Activated naive CD8-positive, alpha-beta T cell treated with anti-CD3 and anti-CD28 coated beads, Interleukin-2, amount 10 ng/mL, durations not matched to agents 7 days and 5 days (primary cell): ENCODE measurements at places on chromosomes 6 and 20. TPM values are rescaled to one million over a fixed set of nuclear protein-coding genes. Genes with fewer than 3 reads are reported as not detected.

ANKEF1 gene
- total RNA-seq: 7.6 TPM

DACT2 gene
- total RNA-seq: not detected

C20orf204 gene
- total RNA-seq: 9.8 TPM

GMPR gene
- total RNA-seq: 14.0 TPM

HCK gene
- total RNA-seq: 0.79 TPM

TCP11 gene
- not detected for total RNA-seq

DNA sequence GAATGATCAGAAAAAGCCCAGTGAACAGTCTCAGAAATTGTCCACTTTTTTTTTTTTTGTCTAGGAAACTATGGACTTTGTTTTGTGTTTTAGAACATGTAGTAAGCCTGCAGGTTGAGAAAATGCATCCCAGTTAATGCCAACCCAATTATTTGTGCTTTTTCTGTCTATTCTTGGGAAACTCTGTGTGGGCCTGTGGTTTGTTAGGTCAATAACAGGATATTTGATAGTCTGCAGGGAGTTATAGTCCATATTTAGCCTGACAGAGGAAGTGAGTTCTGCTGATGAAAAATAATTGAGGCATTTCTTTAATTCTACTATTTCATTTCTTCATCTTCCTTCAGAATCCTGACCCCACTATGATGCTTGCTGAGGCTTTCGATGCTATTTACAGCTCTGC lies 154.0 kb upstream of the LAMP5 start:
- no peak overlapping the region for H3K4me3 ChIP-seq
- no peak overlapping the region for H3K27ac ChIP-seq
- no peaks in the 10 kb centered on the region for H3K27me3 ChIP-seq
- no peak for DNase-seq

DNA sequence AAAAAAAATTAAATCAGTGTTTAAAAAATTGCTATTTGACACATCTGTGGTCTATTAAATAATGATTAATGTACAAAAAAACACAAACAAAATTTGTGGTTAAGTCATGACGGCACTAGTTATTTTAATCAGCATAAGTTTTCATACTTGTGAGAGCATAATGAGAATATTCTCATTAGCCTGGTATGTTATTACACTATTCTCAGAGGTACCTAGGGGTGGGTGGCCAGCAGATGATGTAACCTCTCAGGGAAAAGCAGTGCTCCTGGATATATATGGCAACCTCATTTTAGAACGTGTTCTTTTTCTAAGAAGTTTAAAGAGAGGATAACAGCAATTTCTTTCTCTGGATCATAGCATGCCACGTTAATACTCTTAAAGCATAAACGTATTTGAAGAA lies 109.2 kb downstream of the GJA1 start:
- no peaks in the 10 kb centered on the region for H3K4me1 ChIP-seq
- no peaks in the 10 kb centered on the region for H3K36me3 ChIP-seq
- no peak overlapping the region for H3K4me3 ChIP-seq

- no peak for DNase-seq
- peaks cover 7% of the 10 kb centered on the region for H3K4me1 ChIP-seq
- no peak overlapping the region for H3K4me3 ChIP-seq
- H3K27ac ChIP-seq: no peak overlapping the region
- no peaks in the 10 kb centered on the region for H3K27me3 ChIP-seq
Measured at GRCh38 chr6:154800338-154800737, 67.1 kb downstream of the SCAF8 start.

GRCh38 chr6:18263418-18264218 lies 712 bp downstream of the DEK start:
- DNase-seq: no peak
- H3K27me3 ChIP-seq: no peaks in the 10 kb centered on the region
- peaks cover 41% of the 10 kb centered on the region for H3K4me1 ChIP-seq
- peaks cover 34% of the 10 kb centered on the region for H3K36me3 ChIP-seq
- peak overlapping the region; percentile 97 for H3K4me3 ChIP-seq

GRCh38 chr6:84868149-84868548 lies 103.8 kb upstream of the TBX18 start:
- no peaks in the 10 kb centered on the region for H3K4me1 ChIP-seq
- no peaks in the 10 kb centered on the region for H3K27me3 ChIP-seq
- H3K27ac ChIP-seq: no peak overlapping the region
- no peak for DNase-seq

DNA sequence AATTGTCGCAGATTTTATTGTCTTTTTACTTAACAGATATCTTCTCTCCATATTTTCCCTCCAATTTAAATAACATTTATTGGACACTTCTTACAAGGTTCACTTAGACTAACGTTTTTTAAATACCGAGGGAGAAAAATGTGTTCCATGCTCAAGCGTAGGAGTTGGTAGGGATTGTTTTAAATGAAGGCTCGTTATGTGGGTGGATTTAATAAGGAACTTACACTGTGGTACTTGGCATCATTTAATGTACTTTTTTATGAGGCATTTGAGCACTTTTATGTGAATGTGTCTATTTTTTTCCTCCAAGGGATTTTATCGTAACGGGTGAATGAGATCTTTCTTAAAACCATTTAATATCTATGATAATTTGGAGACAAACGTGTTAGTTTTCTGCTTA lies 125.0 kb upstream of the MTHFD1L start:
- H3K36me3 ChIP-seq: no peaks in the 10 kb centered on the region
- no peak overlapping the region for H3K27ac ChIP-seq
- no peaks in the 10 kb centered on the region for H3K4me1 ChIP-seq
- H3K4me3 ChIP-seq: no peak overlapping the region

DNA sequence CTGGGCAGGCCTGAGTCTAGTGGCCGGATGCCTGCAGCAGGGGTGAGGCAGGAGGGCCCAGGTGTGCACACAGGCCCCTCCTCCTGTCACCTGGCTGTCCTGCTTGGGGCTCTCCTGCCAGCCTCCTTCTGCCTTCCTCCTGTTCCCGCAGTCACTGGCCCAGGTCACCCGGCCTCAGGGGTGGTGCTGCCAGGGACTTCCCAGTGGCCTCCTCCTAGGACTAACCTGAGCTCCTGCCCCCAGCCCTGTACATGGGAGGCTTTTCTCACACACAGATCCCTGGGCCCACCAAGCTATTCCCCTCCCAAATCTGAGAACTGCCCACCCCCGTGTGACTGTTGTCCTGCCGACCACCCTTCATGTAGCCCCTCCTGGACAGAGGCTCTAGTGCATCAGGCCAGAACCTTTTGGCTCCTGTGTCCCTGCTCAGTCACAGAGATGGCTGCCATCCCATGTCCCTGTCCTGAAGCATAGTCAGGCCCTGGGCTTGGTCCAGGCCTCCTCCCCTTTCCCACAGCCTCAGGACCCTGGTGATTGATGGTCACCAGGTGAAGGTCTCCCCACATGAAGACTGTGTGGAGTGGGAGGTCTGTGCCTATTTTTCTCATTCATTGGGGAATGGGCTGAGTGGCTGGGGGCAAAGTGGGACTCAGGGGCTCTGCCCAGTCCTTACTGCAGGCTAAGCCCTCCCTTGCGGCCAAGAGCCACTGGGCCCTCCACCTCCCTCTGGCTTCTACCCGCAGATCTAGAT lies 1.1 kb upstream of the ULBP1 start:
- no peaks in the 10 kb centered on the region for H3K36me3 ChIP-seq
- peak overlapping the region; percentile 88 for H3K27ac ChIP-seq
- peaks cover 20% of the 10 kb centered on the region for H3K4me1 ChIP-seq

DNA sequence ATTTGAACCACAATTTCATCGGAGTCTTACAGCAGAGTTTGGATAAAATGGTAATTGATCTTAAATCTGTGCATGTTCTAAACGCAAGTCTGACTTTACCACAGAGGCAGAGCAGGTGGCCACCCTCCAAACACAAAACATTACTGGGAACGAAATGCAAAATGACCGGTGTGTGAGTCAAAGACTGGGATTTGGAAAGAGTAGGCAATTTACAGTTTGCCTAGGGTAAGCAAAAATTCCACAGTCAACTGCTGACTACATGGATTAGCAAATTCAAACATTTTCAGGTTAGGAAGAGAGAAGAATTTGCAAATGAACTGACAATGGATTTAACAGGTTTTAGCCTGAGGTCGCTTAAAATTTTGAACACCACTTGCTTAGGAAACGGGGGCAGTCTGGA lies 444.4 kb downstream of the HDGFL1 start:
- no peak for DNase-seq
- no peaks in the 10 kb centered on the region for H3K36me3 ChIP-seq
- H3K4me1 ChIP-seq: no peaks in the 10 kb centered on the region

GRCh38 chr6:132715204-132715603 lies 1.3 kb upstream of the VNN1 start:
- no peak overlapping the region for H3K27ac ChIP-seq
- H3K4me3 ChIP-seq: no peak overlapping the region
- no peaks in the 10 kb centered on the region for H3K36me3 ChIP-seq
- no peaks in the 10 kb centered on the region for H3K4me1 ChIP-seq

DNA sequence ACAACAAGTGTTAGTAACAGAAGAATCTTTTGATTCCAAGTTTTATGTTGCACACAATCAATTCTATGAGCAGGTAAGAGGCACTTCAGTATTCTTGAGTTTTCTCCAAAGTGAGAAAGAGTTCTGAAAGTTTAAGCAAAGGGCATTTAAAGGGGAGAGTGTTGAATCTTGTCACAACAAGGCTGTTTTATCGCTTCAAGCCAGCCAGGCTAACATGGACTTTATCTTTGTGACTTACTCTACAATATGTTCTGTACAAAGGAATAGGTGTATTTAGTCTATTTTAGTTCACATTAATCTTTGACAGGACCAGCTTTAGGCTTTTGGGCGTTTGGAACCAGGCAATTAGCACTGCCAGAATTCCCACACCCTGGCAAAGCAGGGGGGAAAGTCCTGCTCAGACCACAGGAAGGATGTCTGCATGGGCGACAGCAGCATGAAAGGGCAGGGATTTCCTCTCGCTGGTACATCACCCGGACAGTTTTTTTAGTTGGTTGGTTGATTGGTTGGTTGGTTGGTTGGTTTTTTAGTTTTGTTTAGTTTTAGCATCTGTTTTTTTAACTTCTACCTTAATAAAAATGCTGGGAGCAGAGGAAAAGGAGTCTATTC lies 395.4 kb upstream of the SOX4 start:
- H3K4me1 ChIP-seq: peaks cover 10% of the 10 kb centered on the region
- no peaks in the 10 kb centered on the region for H3K27me3 ChIP-seq
- peaks cover 9% of the 10 kb centered on the region for H3K36me3 ChIP-seq
- no peak overlapping the region for H3K27ac ChIP-seq
- H3K4me3 ChIP-seq: no peak overlapping the region
- no peak for DNase-seq

DNA sequence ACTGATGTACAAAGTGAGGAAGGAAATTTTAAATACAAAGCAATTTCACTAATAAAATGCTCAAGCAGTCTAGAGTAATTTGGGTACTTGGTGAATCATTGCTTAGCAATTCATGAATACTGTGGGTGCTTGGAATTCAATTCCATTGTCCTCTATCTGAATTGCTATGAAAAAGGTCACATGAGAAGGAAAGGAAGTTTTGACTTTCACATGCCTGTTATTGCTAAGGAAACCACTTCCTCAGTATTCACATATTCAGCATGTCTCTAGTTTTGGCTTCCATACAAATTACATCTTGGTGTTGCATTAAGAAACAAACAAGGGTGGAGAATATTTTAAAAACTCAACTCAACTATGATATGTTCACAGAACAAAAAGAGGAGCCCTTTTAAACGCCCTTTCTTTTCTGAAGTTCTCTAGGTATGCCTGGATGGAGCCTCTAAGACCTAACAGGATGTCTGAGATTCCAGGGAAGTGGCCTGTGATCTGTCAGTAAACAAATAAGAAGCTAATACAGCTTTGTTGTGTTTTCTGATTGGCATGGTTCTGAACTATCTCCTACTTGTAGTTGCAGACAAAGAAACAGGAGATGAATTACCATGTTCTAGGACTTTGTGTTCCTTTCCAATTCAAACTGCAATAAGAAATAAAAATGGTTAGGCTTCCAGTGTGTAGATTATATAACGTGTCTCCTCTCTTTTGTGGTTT lies 190.4 kb downstream of the OGFRL1 start:
- H3K27ac ChIP-seq: no peak overlapping the region
- no peak for DNase-seq
- H3K4me3 ChIP-seq: no peak overlapping the region
- peaks cover 4% of the 10 kb centered on the region for H3K27me3 ChIP-seq

DNA sequence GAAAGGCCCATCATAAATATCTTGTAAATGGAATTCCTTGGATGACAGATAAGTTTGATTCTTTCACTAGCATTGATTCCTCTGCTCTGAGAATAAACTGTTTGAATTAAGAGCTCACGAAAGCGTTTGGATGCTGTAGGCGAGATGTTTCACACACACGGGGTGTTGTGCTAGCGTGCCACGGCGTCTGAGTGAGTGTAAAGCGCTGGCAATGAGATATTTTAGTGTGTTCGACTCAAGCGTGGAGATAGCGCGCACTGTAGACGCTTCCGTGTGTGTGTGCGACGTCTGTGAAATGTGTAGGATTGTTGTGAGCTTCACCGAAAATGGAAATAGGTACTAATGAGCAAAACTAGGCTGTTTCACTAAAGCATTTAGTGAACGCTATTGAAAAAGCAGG lies 29.4 kb upstream of the ADRM1 start:
- DNase-seq: no peak
- H3K27me3 ChIP-seq: no peaks in the 10 kb centered on the region
- H3K4me3 ChIP-seq: no peak overlapping the region

DNA sequence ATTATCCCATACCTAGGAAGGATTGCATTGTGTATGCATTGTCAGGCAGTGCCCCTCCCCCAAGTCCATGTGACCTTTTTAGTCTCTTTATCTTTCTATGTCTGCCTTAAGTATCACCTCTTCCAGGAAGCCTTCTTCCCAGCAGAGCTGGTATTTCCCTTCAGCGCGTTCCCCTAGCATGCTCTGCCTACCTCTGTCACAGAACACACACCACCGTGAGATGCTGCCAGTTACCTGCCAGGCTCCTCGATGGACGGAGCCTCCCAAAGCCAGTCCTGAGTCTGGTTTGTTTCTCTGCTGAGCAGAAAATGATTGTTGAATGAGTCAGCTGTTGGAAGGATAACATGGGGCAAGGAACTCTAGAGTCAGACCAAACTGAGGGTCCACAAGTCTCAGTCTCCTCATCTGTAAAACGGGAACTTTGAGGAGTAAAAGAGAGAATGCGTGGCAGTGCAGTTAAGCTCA lies 11.3 kb upstream of the ZNF335 start:
- DNase-seq: no peak
- no peak overlapping the region for H3K4me3 ChIP-seq
- H3K4me1 ChIP-seq: peaks cover 6% of the 10 kb centered on the region
- H3K27me3 ChIP-seq: peaks cover 27% of the 10 kb centered on the region
